ENCODE measurements at places on chromosomes 1 and 21.

DNA sequence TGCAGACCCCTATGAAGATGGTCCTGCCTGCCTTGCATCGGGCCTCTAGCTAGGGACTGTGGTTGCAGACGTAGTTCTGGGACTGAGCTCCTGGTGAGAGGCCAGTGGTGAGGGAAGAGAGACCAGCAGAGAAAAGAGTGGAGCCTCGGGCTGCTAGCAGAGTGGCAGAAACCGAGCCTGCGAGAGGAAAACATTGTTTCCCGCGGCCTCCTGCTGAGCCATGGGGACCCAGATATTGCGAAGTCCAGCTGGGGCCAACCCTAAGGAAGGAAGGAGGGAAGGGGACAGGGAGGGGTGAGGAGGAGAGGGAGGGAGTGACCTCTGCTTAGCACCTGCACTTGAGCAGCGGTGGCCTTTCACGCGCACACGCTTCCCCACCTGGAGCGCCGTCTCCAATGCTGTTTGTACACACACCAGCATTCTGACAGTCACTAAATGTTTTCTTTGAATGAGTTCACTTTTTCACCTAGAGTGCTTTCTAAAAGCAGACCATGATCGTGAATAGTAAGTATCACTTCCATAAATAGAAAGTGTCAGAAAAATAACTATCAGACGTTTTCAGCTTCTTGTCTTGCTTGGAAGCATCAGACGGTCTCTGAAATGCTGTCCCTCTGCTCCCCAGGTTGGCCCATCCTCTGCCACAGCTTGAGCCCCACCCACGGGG is 2.5 kb upstream of the FNDC10 start:
- no peak for DNase-seq

DNA sequence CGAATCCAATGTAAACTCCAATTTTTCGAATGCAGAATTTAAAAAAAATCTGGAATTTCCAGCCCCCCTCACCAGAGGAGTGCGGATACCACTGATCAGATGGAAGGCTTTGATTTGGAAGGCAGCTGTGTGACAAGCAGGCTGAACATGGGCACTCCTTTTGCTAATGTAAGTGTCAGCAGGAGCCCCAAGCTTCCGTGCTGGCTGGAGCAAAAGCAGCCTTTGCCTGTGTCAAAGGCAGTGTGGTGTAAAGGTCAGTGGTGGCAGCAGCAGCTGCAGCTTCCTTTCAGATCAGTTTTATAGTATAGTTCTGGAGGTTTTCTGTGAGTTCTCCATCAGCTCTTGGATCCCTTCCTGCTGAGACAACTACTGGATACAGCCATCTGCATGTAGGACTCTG is 259.9 kb downstream of the CTH start:
- DNase-seq: no peak

- no peak for DNase-seq
Observed at GRCh38 chr1:214416858-214417257, 134.5 kb downstream of the PTPN14 start.

- no peak for DNase-seq
Observed at GRCh38 chr1:198328458-198329032, 171.7 kb downstream of the NEK7 start.

DNA sequence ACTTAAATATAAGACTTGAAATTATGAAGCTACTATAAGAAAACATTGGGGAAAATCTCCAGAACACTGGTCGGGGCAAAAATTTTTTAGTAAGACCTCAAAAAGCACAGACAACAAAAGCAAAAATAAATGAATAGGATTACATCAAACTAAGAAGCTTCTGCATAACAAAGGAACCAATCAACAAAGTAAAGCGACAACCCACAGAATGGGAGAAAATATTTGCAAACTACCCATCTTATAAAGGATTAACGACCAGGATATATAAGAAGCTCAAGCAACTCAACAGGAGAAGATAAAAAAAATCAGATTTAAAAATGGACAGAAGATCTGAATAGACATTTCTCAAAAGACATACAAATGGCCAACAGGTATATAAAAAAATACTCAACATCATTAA is 19.1 kb downstream of the UCHL5 start:
- no peak for DNase-seq

- no peak for DNase-seq
Observed at GRCh38 chr1:210801501-210801900, 332.4 kb downstream of the KCNH1 start.

- DNase-seq: no peak
Observed at GRCh38 chr1:201354901-201355295, 22.6 kb downstream of the TNNT2 start.

GRCh38 chr21:23016617-23017016 is 2018.4 kb downstream of the NCAM2 start:
- no peak for DNase-seq

GRCh38 chr1:215710899-215711225 is 143.8 kb downstream of the KCTD3 start:
- no peak for DNase-seq

GRCh38 chr21:15872236-15872635 is 142.5 kb downstream of the USP25 start:
- DNase-seq: no peak

All from activated effector memory CD4-positive, alpha-beta T cell treated with Interleukin-2 at 50 U/mL for 16 hours (primary cell).